Endothelial cell (in vitro differentiated cells): ENCODE measurements at places on chromosomes 11 and 22.

DNA sequence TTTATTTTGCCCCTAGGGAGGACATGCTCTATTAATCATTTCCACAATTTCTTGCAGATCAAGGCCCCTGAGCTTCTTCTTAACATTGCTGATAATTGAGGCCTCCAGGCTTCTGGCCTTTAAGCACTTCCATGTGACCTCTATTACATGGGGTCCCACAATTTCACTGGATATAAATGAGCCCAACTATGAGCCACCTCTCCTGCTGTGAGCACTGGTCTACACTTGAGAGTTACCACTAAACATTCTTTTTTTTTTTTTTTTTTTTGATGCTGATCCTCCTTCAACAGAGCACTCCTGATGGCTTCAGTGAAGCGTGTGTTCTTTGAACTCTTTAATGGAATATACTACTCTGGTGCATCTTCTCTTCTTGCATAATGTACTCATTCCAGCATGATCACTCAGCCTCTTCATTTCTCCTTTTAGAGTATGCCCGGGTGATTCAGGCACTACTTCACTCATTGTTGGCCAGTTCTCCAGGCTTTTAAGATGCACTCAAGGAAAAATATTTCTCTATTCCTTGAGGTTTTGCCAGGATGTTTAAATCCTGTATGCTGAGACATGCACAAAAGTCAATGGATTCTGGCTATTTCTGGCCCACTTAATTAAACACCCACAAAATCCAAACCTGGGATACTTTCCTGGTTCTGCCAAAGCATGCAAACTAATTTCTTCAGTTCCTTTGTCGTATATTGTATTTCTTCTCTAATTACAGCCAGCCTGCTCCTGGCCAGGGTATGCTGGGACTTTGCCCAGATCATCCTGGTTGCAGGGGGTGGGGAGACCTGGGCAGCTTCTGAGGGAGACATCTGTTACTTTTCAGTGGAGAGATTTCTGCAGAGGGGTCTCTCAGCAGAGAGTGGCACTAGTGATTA lies 257.8 kb upstream of the LUZP2 start:
- no peak overlapping the region for H3K4me3 ChIP-seq
- no peaks in the 10 kb centered on the region for H3K27me3 ChIP-seq
- no peak overlapping the region for H3K27ac ChIP-seq
- no peak for DNase-seq
- H3K4me1 ChIP-seq, result no peaks in the 10 kb centered on the region
- no peaks in the 10 kb centered on the region for H3K36me3 ChIP-seq

DNA sequence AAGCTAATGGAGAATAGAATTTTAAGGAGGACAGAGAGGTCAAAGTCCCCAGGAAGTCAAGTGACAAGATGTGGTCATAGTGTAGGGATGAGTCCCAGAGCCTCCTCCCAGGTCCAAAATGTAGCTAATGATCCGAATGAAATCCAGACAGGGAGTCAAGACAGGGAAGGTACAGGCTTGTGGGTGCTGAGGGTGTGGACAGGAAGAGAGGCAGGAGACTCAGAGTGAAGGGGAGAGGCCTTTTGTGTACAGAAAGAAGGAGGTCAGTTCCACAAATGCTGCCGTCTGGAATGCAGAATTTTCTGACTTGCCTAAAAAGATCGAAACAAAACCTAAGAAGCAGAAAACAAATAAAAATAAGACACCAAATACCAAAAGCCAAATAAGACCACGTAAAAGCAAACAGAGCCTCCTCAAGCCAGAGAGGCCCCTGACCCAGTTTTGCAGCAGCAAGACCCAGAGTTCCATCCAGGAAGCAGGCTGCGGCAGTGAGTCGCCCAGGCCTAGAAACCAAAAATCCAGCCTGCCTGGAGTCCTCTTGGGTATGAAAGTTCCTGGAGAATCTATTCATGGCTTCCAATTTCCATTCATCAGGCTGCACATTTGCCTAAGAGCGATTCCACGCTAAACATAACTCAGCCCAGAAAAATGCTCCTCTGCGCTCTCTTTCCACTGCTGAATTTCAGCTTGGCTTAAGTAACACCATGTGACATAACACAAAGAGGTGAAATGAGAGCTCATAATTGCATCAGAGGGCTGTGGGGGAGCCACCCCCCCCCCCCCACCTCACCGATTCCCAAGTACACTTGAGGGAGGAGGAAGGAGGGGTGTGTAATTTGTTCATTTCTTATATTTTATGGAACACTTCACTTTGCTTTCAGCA lies 71.2 kb downstream of the KIRREL3 start:
- H3K4me1 ChIP-seq, result no peaks in the 10 kb centered on the region
- H3K27me3 ChIP-seq, result peaks cover 2% of the 10 kb centered on the region
- H3K27ac ChIP-seq, result no peak overlapping the region
- no peaks in the 10 kb centered on the region for H3K36me3 ChIP-seq
- no peak for DNase-seq

GRCh38 chr11:14358729-14359439 lies at the start of gene RRAS2:
RRAS2 (minus strand) TSS chr11:14359183; CDS start chr11:14358870, 313 bp downstream.
- H3K4me3 ChIP-seq, result peak within 1 kb of the TSS; percentile 97
- H3K4me1 ChIP-seq, result peaks cover 14% of the 10 kb centered on the region
- peak; percentile 80 for DNase-seq

GRCh38 chr11:126790550-126791081 lies 210.0 kb downstream of the KIRREL3 start:
- DNase-seq, result no peak
- no peak overlapping the region for H3K4me3 ChIP-seq
- no peak overlapping the region for H3K27ac ChIP-seq
- no peaks in the 10 kb centered on the region for H3K27me3 ChIP-seq
